Left kidney (tissue), 8 donors: ENCODE measurements at places on chromosomes 12 and 14.

- DNase-seq = no peak
Observed at GRCh38 chr14:64220466-64220865, 73.7 kb downstream of the ESR2 start.

- no peak for DNase-seq
Observed at GRCh38 chr12:67382241-67382871, 113.2 kb downstream of the CAND1 start.

DNA sequence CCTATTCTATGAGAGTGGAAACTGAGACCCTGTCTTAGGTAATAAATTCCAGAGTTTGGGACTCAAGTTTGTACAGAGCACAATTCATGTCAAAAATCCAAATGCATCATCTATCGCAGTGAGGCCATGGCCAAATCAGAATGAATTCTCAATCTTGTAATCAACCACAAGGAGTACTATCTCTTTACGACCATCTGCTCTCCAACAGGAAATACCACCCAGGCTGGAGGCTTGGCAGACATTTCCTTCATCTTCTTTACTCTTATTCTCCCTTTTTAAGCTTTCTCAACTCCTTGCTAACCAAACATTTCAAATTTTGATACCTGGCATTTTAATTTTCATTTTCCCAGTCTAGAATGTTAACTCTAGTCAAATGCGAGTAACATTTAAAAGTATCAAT lies 32.7 kb upstream of the RNU6-7 start:
- no peak for DNase-seq

DNA sequence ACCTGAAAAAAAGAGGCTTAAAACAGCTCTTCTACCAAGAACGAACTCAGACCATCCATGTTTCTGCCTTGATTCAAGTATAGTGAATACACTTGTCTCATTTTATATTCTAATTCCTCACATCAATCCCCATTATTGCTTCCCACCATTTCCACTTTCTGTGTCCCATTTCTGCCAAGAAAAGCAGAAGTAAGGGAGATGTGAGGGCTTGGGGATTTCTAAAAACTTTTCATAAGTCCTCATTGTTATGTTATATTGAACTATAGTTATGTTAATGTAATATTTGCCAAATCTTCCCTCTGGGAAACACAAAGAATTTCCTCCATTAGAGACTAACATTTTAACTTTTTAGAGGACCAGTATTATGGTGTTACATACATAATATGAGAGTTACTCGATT lies 48.2 kb upstream of the PSMA6 start:
- no peak for DNase-seq

DNA sequence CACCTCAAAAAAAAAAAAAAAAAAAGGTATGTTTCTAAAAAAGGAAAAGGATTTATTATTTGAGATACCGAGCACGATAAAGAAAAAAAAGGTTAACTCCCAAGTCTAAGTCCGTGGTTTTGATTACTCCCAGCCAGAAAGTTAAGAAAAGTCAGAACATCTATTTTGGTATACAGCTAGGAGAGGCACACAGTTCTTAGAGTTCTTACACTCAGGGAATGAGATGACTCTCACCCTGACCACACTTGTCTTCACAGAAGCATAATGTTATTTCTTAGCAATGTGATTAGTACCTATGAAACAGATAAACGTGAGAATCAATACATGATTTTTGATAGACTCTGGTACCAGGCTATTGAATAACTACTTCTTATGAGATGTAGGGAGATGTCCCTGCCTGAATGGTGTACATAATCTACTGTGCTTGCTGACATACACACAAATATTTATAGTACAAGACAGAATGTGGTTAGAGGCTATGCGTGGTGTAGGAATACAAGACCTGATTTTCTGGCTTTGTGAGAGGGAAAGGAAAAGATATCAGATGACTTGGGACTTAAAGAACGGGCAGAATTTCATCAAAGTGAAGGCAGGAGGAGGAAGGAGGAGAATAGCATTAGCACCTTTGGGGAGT lies 31.6 kb downstream of the LIMA1 start:
- DNase-seq = no peak

DNA sequence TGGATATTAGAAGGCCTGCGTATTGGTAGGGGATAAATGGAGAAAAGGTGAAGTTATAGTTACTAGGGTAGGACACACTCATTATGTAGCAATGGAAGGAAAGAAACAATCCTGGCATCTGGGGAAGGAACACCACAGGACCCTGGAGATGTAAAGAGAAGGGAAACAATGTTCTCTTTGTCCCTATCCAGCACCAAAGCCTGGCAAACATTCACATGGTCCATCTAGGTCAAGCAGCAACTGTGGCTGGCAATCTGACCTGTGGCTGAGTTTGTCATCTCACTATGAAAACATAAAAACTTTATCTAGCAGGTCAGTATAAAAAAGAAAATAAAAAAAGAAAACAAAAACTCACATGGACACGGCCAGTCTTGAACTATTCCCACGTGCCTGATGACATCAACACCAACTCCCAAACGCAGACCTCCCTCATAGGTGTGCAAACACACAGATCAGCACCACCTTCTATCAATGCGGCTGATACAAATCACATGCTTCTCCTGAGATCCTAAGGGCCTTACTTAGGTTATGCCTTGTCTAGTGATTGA lies 2.6 kb downstream of the POMT2 start:
- DNase-seq = no peak

DNA sequence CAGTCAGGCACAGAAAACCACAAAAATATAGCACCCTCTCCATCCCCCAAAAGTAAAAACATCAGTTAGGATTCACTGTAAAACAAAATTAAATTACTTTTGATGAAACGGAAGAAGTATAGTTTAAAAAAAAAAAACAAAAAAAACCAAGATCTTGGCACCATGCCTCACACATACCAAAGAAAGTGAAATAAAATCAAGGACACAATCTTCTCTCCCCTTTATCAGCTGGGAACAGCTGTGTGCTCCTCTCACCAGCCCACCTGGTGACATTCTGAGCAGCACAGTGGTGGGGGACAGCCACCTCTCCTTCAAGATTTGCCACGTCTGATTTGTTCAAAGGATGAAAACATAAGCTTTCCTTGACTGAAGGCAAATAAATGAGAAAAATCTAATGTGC lies 55.5 kb downstream of the ESR2 start:
- no peak for DNase-seq

GRCh38 chr12:123986374-123986965 lies 13.5 kb downstream of the ZNF664 start:
- no peak for DNase-seq

- DNase-seq = no peak
Observed at GRCh38 chr14:65187421-65188049, 85.2 kb upstream of the MAX start.

DNA sequence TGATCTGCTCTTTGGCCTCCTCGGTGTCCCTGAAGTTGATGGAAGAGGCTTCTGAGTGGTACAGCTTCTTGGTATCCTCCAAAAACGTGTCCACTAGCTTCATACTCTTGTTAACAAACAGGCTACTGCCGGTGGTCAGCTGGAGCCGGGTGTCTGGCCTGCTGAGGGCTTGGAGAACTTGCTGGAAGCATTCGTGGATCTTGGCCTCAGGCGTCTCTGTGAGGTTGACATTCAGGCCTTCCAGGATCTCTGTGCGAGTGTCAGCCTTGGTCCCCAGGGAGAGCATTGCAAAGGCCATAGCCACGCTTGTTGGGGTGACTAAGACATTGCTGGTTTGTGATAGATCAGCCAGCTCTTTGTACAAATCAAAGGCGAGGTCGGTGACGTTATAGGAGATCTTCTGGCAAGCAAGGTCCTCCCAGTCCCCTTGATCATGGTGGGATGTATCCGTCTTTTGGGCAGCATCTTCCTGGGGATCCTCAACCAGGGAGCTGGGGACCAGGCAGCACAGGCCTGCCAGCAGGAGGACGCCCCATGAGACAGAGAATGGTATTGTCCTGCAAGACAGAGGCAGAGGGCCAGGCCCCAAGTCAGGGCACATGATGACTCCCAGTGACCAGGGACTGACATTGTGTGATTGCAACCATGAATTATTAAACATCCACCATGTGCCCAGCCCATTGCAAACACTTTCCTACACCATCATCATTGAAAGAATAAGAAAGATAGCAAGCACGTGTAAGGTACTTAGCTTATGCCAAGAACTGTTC lies 22.1 kb downstream of the SERPINA1 start:
- no peak for DNase-seq

GRCh38 chr12:125205386-125205785 lies 140.2 kb downstream of the AACS start:
- no peak for DNase-seq

GRCh38 chr14:91015435-91015834 lies 45.0 kb downstream of the RPS6KA5 start:
- no peak for DNase-seq

GRCh38 chr12:77352946-77353345 lies 287.6 kb upstream of the E2F7 start:
- no peak for DNase-seq

- no peak for DNase-seq
Observed at GRCh38 chr14:53035336-53036210, 84.7 kb upstream of the FERMT2 start.

GRCh38 chr12:28681980-28682379 lies 467.1 kb upstream of the FAR2 start:
- no peak for DNase-seq

DNA sequence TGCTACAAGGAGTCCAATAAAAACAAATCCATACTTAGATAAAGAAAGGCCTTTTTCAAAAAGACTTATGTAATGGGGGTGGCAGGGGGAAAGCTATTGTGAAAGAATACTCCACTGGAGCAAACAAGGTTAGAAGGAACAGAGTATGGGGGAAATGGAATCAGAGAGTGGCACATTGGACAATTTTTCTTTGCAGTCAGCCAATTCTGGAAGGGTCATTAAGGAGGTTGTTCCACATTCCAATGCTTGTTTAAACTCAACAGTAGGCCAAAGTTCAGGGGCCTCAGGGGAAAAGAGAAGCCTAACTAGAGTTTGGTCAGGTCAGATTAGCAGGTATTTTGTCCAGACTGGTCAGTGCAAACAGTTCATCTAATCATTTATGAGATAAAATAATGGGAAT lies 105.2 kb upstream of the RESF1 start:
- DNase-seq = no peak

GRCh38 chr12:89657066-89657465 lies 51.6 kb downstream of the ATP2B1 start:
- no peak for DNase-seq

- no peak for DNase-seq
Observed at GRCh38 chr12:84619053-84619571, 293.5 kb downstream of the SLC6A15 start.

GRCh38 chr14:67392800-67393199 lies 19.2 kb downstream of the PLEK2 start:
- DNase-seq = no peak
